Dermis microvascular lymphatic vessel endothelial cell (primary cell): ENCODE measurements at places on chromosomes 3 and 15. TPM values are rescaled to one million over a fixed set of nuclear protein-coding genes. Genes with fewer than 3 reads are reported as not detected.

CADPS gene
- not detected in 2 replicates for total RNA-seq

IDH2 gene
- 103 and 113 TPM in 2 replicates for total RNA-seq

SETD2 gene
- 18.9 and 22.4 TPM in 2 replicates for total RNA-seq

EOMES gene
- total RNA-seq = not detected in 2 replicates

SLC9C1 gene
- total RNA-seq = under 0.01 and 0.13 TPM in 2 replicates

IQCF6 gene
- total RNA-seq = not detected in 2 replicates

CELSR3 gene
- 0.13 and 0.25 TPM in 2 replicates for total RNA-seq
